ENCODE measurements at places on chromosomes 2 and 18.

DNA sequence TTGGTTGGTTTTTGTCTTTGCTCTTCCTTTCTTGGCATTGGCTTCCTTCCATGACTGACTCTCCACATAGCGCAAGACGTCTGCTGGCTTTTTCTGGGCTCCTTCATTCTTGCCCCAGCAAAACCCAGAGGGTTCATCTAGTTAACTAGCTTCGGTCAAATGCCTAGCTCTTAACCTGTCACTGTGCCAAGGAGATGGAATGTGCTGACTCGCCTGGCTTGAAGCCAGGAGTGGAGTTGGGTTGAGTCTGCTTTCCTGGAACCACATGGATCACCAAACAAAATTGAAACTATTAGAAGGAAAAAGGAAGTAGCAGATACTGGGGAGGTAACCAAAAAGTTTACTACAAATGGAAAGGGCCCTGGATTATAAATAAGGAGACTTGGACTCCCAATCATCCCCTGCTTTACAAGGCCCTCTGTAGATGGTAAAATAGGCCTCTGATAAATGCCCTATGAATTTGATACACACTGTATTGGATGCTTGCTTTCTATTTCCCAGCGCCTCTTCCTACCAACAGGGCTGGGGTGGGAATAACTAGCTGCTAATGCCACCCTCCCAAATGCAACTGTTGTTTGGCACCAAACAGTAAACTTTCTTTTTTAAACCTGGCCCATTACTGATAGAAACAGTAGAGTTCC lies 11.3 kb downstream of the MALT1 start:
- peak; percentile 26 for DNase-seq

DNA sequence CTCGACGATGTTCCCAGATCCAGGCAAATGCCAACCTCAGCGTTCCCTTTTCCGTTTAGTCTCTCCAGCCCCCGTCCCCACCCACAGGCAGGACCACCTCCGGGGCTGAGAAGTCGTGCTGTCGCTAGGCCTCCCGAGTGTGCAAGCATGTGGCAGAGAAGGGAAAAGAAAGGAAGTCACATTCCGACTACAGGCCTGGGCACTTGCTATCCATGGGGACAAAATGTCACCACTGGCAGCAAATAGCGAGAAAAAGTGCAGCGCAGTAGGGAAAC lies 420 bp downstream of the PIGN start:
- no peak for DNase-seq

DNA sequence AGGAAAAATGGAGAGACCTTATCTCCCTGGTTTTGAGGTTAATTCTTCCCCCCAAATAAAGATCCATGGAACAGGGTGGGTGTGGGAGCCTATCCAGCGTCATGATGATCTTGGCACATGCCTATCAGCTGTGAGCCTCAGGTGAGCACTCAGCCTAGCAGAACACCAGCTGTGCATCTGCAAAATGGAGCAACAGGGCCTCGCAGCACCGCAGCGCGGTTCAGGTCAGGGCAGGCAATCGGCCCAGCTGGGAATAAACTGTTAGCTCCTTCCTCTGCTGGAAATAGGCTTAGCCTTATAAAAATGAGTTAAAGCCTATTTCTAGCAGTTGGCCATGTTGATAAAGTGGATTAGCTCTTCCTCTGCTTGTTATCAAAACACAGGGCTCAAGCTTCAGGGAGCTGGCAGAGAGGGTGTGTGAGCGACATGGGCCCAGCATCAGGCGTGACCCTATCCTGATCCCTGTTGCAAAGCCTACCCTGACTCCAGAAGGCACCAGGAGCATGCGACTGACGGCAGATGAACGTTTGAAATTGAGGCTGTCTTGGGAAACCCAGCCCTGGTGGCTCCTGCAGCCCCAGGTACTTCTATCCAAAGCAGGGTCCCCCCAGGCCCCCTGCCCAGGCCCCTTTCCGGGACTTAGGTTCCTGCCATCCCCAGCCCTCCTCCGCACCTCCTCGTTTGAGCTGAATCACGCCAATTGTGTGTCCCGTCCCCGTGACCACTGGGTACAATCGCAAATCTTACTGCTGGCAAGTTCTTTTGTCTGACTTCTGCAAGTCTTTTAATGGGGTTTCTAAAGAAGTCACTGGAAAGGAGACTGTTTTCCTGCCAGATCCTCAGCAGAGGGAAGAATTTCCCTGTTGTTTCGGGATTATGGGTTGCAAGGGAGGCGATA lies 35.4 kb downstream of the ARHGEF4 start:
- no peak for DNase-seq

DNA sequence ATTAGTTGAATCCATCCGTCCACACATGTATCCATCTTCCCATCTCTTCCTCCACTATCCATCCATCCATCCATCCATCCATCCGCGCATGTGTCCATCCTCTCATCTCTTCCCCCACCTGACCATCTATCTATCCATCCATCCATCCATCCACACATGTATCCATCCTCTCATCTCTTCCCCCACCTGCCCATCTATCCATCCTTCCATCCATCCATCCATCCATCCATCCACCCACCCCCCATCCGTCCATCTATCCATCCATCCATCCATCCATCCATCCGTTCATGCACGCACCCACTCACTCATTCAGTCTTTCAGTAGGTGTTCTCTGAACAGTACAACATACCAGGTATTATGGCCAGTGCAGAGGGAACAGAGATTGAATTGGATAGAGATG lies 18.9 kb upstream of the GREB1 start:
- no peak for DNase-seq

- DNase-seq = no peak
Measured at GRCh38 chr2:23422089-23423061, 37.4 kb downstream of the KLHL29 start.
